ENCODE measurements at places on chromosomes 7 and 10.
A peak's percentile ranks its signal among the peaks of the same experiment; 100 is the strongest.

DNA sequence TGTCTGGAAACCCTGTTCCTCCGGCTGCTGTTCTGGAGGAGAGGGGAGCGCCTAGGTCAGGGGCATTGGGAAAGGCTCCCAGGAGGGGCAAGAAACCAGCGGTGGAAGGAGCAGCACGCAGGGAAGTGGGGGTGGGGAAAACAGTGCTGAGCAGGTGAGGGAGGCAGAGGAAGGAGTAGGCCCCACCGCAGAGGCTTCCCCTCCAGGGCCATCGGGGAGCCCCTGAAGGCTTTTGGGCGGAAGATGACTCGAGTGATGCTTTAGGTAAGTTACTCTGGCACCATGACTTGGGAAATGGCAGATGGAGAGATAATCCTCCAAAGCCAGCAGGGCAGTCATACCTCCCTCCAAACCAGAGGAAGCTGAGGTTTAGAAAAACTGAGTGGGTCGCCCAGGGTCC is 106.5 kb upstream of the ANLN start:
- DNase-seq: no peak

GRCh38 chr7:71186535-71187057 is 54.7 kb downstream of the GALNT17 start:
- no peak for DNase-seq

GRCh38 chr10:99325281-99325680 is 3.9 kb upstream of the CNNM1 start:
- DNase-seq: no peak

- peak; percentile 24 for DNase-seq
These were observed 52.8 kb downstream of the CUBN start for GRCh38 chr10:17076626-17077345.

DNA sequence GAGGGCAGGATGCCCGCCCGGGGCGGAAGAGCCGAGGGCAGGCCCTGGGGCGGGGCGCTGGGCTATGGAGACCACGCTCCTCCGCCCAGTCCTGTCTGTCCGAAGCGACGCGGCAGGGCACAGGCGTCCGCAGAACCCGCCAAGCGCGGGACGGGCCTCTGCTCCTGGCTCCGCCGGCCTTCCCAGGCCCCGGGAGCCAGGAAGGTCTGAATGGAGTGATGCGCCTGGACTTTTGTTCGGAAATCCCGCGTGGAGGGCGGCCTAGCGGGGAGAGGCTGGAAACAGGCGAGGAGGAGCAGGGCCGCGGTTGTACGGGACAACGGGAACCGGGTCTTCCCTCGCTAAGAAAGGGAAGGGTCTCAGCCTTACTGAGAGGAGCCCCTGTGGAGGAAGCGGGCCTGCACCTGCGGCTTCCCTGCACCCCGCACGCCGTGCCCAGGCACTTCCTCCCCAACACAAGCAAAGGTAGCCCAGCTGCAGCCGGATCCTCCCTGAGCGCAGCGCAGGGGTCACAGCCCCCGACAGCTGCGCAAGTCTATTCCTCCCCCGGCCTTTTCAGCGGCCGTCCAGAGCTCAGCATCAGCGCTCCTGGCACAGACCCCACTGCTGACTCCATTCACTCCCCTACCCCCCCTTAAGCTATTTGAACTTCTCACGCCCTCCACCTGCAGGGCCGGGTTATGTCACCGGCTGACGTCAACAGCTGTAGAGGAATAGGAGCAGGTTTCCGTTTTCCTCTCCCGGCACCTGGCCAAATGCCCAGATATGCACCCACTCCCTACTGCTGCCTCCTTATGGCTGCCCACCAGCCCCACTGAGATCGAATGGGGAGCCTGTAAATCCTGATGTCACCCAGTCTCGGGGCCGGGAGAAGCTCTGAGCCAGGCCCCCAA is 143.2 kb upstream of the RET start:
- DNase-seq: peak; percentile 77

DNA sequence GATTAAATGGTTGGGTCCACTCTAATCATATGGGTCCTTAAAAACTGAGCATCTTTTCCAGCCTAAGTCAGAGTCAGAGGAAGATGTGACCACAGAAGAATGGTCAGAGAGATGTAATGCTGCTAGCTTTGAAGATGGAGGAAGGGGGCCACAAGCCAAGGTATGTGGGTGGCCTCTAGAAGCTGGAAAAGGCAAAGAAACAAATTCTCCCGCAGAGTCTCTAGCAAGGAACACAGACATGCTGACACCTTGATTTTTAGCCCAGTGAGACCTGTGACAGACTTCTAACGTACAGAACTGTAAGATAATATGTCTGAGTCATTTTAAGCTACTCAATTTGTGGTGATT is 1.5 kb upstream of the EXOC6 start:
- DNase-seq: no peak

DNA sequence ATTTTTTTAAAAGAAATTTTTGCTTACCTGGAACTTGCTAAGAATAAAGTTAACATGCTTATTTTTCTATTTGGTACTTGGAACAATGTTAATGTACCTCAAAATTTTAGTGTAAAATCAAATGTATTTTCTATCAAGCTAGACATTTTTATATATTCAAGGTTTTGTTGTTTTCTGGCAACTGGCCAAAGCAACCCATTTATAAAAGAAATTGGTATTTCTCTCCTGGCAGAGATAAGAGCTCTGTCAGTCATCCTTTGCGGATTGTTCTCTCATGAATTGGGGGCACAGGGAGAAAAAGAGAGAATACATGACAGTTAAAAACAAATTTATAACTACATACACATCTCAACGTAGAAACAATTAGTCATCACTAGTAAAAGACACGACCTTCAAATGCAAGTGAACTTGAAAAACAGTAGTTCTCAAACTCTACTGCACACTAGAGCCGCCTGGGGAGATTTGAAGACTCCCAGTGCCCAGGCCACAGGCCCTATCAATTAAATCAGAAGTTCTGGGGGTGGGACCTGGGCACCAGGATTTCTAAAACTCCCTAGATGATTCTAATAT is 152.4 kb upstream of the LAMB4 start:
- DNase-seq: no peak

GRCh38 chr7:132145466-132145865 is 430.8 kb downstream of the PLXNA4 start:
- DNase-seq: peak; percentile 43

DNA sequence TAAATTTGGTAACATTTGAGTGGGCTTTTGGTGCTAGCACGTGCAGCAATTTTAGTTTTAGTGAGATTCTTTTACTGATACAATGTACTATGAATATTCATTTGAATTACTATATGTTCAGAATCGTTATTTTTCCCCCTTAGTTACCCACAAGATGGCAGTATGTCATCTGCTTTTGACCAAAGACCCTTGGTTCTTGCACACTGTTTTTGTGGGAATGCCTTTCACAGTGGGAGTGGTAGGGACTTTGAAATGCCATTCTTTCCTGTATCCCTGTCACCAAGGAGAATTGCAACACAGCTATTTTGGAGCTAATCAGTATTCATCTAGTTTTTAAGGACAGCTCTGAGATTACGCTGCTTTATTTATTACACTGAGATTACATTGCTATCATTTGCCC is 40.6 kb downstream of the SEC23IP start:
- DNase-seq: no peak

- DNase-seq: no peak
These were observed 94.0 kb downstream of the MMRN2 start for GRCh38 chr10:86863484-86863842.

- no peak for DNase-seq
These were observed 49.0 kb upstream of the CALD1 start for GRCh38 chr7:134730411-134730829.

DNA sequence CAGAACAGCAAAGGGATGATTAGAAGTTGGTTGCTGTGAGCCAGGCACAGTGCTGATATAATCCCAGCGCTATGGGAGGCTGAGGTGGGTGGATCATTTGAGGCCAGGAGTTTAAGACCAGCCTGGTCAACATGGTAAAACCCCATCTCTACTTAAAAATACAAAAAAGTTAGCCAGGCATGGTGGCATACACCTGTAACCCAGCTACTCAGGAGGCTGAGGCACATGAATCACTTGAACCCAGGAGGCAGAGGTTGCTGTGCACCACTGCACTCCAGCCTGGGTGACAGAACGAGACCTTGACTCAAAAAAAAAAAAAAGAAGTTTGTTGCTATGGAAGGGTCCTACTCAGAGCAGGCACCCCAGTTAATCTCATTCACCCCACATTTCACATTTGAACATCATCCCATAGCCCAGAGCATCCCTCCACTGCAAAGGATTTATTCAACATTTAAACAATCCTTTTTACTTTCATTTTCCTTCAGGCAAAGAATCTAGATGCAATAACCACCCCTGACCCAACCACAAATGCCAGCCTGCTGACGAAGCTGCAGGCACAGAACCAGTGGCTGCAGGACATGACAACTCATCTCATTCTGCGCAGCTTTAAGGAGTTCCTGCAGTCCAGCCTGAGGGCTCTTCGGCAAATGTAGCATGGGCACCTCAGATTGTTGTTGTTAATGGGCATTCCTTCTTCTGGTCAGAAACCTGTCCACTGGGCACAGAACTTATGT is 4.1 kb downstream of the IL6 start:
- DNase-seq: no peak

DNA sequence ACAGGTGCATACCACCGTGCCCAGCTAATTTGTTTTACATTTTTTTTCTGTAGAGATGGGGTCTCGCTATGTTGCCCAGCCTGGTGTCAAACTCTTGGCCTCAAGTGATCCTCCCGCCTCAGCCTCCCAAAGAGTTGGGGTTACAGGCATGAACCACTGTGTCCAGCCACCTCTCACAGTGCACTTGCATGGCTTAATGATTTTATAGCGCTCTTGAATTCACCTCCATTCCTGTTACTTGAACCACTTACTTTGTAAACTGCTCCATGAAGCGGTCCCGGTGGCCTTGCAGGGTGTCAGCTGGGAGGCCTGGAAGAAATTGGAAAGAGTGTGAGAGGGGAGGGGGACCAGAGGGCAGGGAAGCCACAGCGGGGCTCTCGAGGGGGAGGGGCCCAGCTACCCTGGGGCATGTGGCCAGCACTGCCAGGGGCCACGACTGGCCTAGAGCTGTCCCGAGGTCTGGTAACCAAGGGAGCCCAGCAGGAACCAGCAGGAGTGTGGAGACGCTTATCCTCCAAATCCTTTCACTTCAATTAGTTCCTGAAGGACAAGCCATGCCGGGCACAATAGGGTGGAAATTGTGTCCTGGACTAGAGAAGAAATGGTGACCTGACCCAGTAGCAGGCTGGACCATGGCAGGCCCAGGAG is 76.0 kb downstream of the SPDYE5 start:
- DNase-seq: no peak

- no peak for DNase-seq
These were observed 28.9 kb upstream of the DDC start for GRCh38 chr7:50594136-50594535.

- DNase-seq: no peak
These were observed 70.3 kb upstream of the NMT2 start for GRCh38 chr10:15238555-15239335.

GRCh38 chr10:94363251-94363565 is 469 bp upstream of the NOC3L start:
- no peak for DNase-seq

DNA sequence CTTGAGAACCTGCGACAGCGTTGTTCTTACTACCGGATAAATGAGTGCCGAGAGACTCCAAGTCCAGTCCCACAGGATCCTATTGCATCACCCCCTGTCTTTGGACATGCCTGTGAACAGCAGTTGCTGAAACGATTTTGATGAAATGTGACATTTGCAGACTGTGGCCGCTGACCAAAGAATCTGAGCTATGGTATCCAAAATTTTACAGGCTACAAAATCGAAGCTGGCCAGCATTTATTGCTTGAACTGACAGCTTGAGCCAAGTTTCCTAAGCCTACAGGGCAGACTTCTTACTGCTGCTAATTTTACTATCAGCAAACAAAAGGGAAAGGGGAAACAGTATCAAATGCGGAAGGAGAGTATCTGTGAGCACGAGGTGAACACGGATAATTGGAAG is 12.1 kb upstream of the NPVF start:
- peak; percentile 78 for DNase-seq

- DNase-seq: no peak
These were observed 66.9 kb upstream of the FHIP2A start for GRCh38 chr10:114754445-114755320.

GRCh38 chr10:114322344-114322743 is 82.0 kb downstream of the AFAP1L2 start:
- no peak for DNase-seq

DNA sequence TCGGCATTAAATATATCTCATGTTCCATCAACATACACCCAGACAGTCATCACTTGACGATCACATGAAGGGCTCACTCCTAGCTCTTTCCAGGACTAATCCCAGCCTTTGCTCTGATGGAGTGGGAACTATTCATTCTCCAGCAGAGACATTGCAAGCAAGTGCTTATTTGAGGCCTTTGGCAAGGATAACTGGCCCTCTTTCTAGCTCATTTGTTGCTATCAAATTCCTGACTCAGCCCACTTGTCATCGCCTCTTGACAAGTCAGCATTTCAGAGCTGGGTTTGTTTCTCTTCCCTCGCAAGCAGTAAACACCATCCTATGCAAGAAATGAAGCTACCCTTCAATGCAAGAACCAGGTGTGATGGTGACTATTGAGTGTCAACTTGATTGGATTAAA is 1165.7 kb upstream of the AUTS2 start:
- no peak for DNase-seq

DNA sequence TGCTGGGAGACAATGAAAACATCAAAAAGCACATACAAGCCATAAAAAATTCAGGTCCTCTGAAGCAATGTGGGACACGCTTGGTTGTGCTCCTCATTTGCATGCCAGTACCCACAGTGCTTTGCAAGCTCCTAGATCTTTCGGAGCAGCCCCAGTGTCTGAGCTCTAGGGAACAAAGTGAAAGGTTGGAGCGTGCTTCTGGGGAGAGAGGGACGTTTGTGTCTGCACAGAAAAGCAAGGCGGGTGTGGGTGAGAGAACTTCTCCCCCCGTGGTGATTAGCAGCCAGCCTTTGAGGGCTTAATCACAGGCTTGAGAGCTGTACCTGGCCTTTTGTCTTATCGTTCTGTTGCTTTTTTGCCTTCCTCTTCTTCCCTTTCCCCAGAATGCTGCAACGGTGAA is 76.7 kb upstream of the HABP2 start:
- no peak for DNase-seq

GRCh38 chr10:133281084-133281483 is 4.4 kb upstream of the ADAM8 start:
- DNase-seq: no peak

GRCh38 chr10:20598590-20598989 is 298.5 kb downstream of the NEBL start:
- no peak for DNase-seq

GRCh38 chr7:157907091-157907490 is 570.3 kb downstream of the DNAJB6 start:
- DNase-seq: no peak

DNA sequence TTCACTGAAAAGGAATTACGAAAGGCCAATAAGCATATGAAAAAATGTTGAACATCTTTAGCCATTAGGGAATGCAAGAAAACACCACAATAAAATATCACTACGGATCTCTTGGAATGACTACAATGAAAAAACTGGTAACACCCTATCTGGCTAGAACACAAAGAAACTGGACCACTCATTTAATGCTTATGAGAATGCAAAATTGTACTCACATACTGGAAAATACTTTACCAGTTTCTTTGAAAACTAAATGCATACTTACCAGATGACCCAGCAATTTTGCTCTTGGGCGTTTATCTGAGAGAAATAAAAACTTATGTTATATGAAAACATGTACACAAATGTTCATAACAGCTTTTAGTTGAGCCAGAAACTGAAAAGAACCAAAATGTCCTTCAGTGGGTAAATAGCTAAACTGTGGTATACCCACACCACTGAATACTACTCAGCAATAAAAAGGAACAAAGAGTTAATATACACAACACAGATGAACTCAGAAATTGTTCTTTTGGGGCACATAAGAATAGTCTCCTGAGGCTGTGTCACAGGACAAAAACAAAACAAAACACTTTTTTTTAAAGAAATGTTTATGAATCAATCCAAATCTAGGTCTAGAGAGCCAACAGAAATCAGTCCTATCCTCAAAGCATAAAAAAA is 23.5 kb downstream of the CNOT4 start:
- DNase-seq: no peak
